ENCODE measurements at places on chromosomes 3 and 15.

DNA sequence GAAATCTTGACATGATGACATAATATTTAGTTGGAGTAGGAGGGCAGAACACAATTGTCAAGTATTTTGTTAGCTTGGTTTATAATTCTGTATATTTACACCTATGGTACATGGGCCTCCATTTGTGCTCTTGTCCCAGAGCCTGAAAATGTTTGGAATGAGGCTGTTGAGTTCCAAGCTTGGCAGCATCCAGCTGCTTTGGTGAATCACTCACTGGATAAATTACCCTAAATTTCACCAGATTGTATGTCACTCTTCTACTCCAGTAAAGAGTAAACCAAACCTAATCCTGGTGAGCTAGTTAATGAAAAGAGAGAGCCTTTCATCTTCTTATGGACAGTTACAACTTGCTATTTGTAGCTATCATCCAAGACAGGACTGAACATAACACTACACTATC, 928.7 kb downstream of the DIPK2A start:
- no peak for DNase-seq

DNA sequence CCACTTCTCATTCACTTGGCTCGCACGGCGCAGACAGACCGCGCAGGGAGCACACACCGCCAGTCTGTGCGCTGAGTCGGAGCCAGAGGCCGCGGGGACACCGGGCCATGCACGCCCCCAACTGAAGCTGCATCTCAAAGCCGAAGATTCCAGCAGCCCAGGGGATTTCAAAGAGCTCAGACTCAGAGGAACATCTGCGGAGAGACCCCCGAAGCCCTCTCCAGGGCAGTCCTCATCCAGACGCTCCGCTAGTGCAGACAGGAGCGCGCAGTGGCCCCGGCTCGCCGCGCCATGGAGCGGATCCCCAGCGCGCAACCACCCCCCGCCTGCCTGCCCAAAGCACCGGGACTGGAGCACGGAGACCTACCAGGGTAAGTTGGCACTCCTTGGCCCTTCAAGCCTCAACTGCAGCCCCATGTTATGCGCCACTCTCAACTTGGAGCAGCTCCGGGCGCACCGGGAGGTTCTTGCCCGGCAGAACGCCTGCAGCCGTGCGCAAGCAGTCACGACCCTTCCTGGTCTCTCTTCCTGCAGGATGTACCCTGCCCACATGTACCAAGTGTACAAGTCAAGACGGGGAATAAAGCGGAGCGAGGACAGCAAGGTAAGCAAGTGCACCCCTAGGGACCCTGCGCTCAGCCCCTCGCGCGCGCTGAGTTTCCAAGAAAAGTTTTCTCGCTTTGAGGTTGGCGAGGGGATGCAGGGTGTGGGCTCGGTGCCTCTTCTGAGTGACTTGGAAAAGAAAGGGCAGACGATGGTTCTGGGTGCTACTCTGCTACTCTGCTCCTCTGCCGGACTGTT, at the start of gene BHLHE40:
Gene BHLHE40, plus strand, starts transcription at position 10 of the 801 bp plus-strand sequence. Its CDS starts 282 bp downstream, at position 292.
- no peak for DNase-seq

- no peak for DNase-seq
These were observed 27.7 kb downstream of the ACKR4 start for GRCh38 chr3:132624790-132625189.

- no peak for DNase-seq
These were observed 251.2 kb downstream of the SLC9A9 start for GRCh38 chr3:143596957-143597642.

- DNase-seq, result no peak
These were observed 14.6 kb upstream of the FAM107A start for GRCh38 chr3:58591517-58592510.

GRCh38 chr15:101237251-101237650, 14.6 kb downstream of the CHSY1 start:
- no peak for DNase-seq

GRCh38 chr15:60917461-60918145, 311.5 kb downstream of the RORA start:
- no peak for DNase-seq

GRCh38 chr3:126543457-126544061, 15.2 kb downstream of the C3orf22 start:
- no peak for DNase-seq

DNA sequence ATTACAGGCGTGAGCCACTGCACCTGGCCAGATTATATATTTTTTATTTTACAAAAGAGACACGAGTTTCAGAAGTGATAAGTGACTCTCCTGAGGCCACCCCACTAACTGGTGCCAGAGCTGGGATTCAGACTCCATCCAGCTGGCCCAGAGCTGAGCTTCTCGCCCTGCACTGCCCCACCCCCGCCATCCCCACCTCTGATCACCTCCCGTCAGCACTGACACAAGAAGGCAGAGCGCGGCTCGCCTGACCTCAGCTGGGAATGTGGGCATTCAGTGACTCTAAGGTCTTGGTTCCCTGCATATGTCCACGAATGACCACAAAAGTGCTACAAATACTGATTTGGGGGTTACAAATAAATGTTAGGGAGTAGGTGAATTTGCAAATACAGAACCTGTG, 56.1 kb upstream of the GALNT15 start:
- DNase-seq, result no peak

DNA sequence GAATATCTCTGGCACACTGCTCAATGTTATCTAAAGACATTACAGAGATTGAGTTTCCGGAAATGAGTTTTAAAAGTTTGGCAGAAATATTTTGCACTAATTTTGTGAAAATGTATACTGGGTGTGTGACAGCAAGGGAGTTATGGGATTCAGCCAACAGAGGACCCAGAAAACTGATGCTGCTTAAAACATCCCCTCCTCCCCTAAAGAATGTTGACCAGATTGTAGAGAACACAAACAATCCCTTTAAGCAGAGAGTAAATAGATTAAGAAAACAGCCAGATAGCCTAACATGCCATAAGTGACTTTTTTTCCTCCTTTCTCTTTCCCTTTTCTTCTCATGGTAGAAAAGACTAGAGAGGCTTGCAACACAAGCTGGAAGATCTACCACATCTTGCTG, 928.0 kb upstream of the ALCAM start:
- DNase-seq, result no peak

- no peak for DNase-seq
These were observed 1.9 kb downstream of the NEIL1 start for GRCh38 chr15:75348562-75349350.

DNA sequence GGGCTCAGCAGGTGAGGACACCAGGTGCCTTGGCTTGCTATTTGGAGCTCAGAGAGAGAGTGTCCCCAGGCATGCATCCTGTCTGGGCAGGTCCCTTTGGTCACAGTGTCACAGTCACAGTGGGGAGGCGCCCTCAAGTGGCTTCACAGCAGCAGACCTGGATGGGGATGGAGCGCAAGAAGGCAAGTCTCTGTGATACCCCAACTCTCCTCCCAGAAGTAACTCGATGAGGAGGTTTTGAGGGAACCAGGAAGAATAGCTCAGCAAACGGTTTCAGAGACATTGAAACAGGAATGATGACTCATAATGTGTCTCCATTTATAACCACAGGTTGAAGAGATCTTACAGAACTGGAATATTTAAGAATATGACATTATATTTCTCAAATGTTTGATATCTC, 66.5 kb upstream of the SH3GL3 start:
- peak; percentile 62 for DNase-seq

- DNase-seq, result no peak
These were observed 213.9 kb downstream of the TBC1D2B start for GRCh38 chr15:77863491-77864105.

DNA sequence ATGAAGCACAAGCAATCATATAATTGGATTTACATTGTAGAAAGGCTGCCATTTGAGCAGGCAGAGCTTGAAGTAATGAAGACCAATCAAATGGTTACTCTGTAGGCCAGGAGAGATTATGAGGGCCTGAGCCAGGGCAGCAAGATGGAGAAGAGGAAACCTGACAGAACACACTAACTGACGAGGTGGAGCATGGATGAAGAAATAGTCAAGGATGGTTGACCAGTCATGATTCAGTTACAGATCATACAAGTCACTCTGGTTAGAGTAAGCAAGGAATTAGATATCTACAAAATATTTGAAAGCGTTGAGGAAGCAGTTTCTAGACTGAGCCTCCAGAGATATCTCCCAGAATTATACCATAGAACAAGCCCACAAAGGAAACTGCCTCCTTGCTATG, 101.8 kb upstream of the THSD4 start:
- DNase-seq, result no peak

- no peak for DNase-seq
These were observed 5.9 kb upstream of the C15orf39 start for GRCh38 chr15:75195766-75196241.

GRCh38 chr3:93910097-93910496, 63.6 kb downstream of the PROS1 start:
- no peak for DNase-seq

- DNase-seq, result no peak
These were observed 75.0 kb downstream of the MCF2L2 start for GRCh38 chr3:183353421-183353820.

DNA sequence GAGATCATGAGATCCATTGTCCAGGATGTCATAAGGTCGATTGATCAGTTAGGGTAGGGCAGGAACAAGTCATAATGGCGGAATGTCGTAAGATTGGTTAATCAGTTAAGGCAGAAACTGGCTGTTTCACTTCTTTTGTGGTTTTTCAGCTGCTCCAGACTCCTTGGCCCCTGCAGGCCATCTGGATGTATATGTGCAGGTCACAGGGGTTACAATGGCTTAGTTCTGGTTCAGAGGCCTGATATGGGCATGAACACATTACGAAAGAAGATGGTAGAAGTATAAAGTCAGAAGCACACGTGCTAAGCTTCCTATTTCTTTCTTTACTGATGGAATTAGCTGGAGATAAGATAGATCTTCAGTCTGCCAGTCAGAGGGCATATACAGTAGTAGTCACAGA, 315.4 kb upstream of the LRRC3B start:
- no peak for DNase-seq

GRCh38 chr3:1404270-1404962, 311.6 kb downstream of the CNTN6 start:
- no peak for DNase-seq

DNA sequence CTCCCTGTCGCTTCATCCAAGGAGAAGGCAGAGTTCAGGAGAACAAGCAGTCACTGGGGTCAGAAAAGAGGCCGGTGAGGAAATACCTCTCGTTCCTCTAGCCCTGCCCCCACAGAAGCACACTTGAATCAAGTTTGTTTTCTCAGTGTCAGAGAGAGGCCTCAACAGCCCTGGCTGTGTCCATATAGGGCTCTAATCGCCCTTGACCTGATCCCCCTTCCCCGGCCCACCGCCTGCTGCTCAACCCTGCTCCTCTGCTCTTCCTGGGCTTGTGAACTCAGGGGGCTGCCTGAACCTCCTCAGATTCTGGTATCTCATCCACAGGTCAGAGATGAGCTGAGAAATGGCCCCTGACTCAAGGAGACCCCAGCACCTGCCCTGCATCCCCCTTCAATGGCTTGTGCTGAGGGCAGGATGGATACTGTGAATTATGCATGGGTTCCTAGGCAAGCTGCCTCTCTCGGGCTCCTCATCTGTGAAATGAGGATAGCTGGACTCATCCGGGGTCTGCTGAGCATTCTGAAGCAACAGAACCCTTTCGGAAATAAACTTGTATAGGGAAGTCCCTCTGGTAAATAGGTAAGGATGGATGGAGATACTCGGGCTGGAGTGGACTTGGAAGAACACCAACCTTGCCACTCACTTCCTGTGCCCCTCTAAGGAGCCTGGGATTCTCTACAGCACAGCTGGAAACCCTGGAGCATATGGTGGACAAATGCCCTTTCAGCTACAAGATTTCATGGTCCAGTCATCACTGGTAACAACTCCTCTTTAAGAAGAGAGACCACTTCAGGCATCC, 147.5 kb downstream of the STT3B start:
- no peak for DNase-seq

DNA sequence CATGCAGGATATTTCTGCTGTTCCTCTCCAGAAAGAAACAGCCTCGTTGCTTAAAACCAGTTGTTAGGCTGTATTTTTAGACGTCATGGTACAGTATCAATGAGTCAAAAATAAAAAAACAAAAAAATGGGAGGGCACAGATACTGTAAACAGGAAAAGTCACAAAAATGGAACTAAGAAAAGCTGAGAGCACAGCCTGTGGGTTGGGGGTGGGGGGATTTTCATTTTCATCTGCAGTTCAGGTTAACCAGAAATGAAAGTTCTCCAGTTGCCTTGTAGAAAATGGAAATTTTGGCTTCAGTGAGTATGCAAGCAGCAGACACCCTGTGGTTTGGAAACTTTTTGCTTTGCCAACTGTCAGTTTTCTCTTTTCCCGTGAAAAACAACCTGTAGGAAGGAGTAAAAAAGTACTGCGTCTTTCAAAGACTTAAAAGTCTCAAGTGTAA, 59.0 kb downstream of the FRMD4B start:
- no peak for DNase-seq

- DNase-seq, result no peak
These were observed 534.1 kb downstream of the TUSC7 start for GRCh38 chr3:117243657-117244056.

- DNase-seq, result no peak
These were observed 230.5 kb upstream of the CHRNA7 start for GRCh38 chr15:31799715-31800321.

DNA sequence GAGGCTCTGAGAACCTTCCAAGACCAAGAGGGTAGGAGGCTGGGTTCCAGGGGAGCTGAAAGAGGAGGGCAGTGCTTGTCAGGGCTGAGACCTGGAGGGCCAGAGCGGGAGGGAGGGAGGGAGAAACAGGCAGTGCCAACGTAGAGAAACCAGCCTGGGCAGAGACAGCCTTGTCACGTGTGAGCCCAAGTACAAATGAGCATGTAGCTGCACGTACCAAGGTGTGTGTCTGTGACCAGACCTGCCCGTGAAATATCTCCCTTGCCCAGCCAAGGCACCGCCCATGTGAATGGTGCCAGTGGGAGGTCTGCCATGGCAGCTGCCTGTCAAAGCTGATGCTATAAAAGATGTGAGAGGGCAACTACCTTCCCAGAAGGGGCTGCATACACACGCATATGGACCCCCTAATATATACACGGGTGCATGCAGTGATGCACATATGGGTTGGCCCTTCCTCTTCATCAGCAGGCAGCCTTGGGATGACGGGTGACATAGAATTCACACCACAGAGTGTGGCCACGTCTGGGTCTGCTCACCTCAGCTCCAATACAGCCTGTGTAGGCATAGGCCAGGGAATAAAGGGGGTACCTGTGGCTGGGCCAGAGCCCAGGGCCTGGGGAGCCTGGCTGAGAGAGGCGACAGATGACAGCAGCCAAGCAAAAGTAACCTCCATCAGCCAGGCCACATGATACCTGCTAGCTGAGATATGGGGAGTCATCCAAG, 7.8 kb upstream of the CTDSPL start:
- DNase-seq, result no peak

Measured in A549 (cell line).